ENCODE measurements at places on chromosomes 1 and 21. TPM values are rescaled to one million over a fixed set of nuclear protein-coding genes. Genes with fewer than 3 reads are reported as not detected.

- no peak for DNase-seq
These were observed 838.2 kb upstream of the B3GALT2 start for GRCh38 chr1:194024659-194025058.

Gene MEGF6
- 35.4 TPM for total RNA-seq

- no peak for DNase-seq
These were observed 6.3 kb downstream of the PHC2 start for GRCh38 chr1:33424610-33425009.

DNA sequence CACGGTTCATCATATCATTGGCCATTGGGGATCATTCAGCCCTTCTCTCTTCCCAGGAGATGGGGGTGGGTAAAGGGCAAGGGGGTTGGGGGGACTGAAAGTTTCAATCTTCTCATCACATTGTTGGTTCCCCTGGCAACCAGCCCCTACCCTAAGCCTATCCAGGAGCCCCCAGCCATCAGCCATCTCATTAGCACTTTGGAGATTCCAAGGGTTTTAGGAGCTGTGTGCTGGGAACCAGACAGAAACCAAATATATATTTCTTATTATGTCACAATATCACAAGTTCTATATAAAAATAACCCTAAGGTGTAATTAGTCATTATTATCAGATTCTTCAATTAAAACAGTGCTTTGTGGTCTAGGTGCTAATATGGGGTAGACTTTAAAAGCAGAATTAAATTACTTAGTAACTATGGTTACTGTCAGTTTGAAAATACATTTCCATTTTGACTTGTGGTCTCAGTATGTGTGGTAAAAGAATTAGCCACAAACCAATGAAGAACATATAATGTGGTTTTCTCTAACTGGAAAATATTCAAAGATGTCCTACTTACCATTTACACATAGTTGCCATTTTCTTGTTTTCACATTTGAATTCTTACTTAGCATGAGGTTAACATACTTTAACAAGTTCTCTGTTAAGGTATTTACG lies 28.1 kb downstream of the IL23R start:
- DNase-seq, result no peak

Gene A3GALT2
- total RNA-seq, result not detected

Gene ADAMTSL4
- total RNA-seq, result 70.2 TPM

DNA sequence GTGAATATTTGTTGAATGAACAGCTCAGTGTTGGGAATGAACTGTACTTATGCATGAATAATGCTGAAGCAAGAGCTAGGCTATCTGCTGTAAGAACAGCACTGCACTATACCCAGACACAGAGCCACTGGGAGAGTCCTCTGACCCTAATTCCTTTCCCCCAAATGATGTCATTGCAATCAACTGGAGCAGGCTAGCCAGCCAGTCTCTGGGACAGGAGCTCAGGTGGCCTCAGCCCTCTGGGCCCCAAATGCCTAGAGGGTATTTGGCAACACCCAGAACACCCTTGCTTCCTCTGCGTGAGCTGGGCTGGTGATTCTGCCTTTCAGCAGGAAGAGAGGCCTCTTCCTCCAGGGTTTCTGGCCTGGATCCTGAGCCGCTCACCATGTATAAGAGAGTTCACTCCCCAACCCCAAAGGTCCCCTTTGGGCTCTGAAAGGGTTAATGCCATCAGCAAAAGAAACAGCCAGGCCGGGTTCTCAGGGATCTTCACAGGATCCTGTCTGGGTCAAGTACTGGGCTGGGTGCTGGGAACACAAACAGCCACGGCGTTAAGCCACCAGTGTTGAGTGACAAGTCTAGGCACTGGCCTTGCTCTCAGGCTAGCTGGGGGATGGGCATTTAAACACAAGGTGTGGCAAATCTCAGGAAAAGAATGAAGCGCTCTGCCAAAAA lies 3.7 kb upstream of the PADI4 start:
- no peak for DNase-seq

DNA sequence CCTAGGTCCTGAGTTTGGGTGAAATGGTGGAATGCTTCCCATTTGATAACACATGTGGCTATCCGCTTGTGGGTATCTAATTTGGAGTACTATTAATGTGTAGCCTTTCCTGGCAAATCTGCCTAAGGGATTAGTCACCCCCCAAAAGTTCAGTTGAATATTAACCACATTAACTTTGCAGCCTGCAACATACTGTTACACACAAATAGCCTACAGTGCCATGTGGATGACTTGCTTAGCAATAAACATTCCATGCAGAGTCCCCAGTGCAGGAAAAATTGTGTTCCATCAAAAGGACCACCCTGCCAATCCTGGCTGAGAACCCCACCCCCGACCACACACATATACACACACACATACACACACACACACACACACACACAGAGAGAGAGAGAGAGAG lies 303.3 kb upstream of the ESRRG start:
- no peak for DNase-seq

- no peak for DNase-seq
These were observed 878.3 kb upstream of the CXADR start for GRCh38 chr21:16634515-16634914.

DNA sequence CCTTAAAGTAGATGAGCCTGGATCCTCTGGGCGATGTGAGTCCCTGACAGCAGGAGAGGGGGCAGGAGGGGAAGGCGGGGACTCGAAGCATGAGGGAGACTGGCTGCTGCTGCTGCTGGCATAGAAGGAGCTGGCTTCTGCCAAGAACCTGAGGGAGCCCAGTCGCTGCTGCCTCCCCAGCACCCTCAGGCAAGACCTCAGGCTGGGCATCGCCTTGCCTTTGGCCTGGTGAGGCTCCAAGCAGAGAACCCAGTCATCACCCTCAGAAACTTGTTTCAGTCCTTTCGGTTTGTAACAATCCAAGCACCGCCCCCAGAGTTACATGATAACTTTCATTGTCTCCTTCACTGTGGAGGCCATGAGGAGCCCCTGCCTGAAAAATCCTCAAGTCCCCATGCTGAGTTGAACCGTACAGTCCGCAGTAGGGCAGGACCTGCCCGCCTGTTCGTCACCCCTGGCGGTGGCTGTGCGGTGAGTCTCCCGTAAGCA lies 38.8 kb downstream of the POFUT2 start:
- no peak for DNase-seq

GRCh38 chr1:94083681-94084080 lies 37.3 kb downstream of the ABCA4 start:
- DNase-seq, result no peak

Gene VSIG8
- not detected for total RNA-seq

DNA sequence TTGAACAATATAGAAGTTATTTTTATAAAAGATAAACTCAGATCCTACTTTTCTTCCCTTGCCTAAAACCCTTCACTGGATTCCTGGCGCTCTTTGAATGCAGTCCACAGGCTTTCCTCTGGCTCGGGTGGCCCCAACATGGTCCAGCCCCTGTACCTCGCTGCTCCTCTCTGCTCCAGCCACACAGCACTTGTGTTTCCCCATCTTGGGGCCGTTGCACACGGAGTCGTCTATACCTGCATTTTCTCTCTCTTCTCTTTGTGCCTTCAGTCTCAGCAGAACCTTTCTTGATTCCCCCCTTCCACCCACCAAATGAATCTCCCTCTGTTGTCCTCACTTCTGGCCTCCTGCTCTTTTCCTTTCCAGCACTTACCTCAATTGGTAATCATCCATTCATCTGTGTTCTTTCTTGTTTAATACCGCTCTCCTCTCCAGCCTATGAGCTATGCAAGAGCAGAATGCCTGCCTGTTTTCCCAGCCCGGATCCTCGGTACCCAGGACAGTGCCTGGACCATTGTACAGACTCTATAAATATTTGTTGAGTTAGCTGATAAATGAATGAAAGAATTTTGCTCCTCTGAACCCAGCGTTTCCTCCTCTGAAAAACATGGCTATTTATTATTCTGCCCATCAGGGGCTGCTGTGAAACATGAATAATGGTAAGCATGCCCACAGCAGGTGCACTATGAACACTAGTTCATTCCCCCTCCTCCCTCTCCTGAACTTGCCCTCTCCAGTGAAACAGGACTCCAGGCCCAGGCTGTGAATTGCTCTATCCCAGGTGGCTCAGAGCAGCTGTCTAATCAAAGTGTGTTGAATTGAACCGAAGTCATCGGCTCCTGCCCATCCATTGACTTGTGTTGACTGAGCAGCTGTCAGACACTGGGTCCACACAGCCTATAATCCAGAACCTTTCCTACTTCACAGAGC lies 266.9 kb downstream of the PTPRU start:
- DNase-seq, result peak; percentile 22

DNA sequence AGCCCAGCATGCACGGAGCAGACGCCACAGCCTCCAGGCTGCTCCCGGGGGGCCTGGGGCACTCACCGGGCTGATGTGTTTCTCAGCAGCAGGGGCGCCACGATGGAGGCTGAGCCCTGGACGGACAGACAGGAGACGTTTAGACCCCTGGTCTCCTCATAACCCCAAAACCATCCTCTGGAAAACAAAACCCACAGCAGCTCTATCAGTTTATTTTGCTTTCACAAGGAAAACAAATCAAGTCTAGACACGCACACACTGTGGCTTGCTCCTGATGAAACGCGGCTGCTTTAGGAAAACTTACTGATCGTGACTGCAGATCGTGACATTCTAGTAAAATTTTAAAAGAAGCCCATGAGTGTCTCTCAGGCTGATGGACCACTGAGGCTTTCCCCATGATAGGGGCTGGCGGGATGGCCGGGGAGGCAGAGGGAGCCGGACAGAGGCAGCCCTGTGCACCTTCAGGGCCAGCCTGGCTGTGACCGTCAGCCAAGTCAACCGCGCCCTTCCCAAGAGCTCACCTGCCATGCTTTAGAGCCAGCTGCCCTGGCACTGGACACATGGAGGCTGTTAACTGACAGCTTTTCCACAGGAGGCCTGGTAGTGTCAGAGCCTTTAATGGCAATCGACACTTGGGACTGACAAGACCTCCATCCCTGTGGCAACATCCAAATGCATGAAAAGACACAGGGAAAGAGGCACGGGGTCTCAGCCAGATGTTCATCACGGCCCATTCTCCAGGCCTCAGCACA lies 5.2 kb downstream of the POFUT2 start:
- peak; percentile 57 for DNase-seq

DNA sequence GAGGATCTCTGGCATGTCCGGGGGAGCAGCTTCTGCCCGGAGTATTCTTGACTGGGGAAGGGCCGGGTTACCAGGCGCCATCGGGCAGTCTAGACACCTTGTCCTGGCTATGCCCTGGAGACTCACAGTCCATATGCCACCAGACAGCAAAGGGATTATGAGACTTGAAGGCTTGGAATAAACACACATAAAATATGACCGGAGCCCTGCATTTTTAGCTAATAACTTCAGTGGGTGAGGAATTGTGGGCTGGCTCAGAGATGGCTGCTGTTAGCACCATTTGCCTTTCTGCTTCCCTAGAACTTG lies 15.5 kb downstream of the NTPCR start:
- no peak for DNase-seq

Gene NPHP4
- 18.0 TPM for total RNA-seq

Gene SLC30A10
- total RNA-seq, result 0.62 TPM

Gene C1QB
- total RNA-seq, result 122 TPM

- no peak for DNase-seq
These were observed 1.8 kb downstream of the BTG3 start for GRCh38 chr21:17610911-17611310.

Gene PRKAA2
- 13.3 TPM for total RNA-seq

GRCh38 chr1:107817935-107818334 lies 147.0 kb downstream of the VAV3 start:
- DNase-seq, result no peak

- DNase-seq, result no peak
These were observed 47.4 kb upstream of the USP25 start for GRCh38 chr21:15682186-15682895.

Gene BRDT
- not detected for total RNA-seq

Gene FNDC10
- total RNA-seq, result 2.4 TPM

Gene GABRD
- total RNA-seq, result not detected

GRCh38 chr1:82604524-82604923 lies 803.8 kb downstream of the ADGRL2 start:
- DNase-seq, result no peak

DNA sequence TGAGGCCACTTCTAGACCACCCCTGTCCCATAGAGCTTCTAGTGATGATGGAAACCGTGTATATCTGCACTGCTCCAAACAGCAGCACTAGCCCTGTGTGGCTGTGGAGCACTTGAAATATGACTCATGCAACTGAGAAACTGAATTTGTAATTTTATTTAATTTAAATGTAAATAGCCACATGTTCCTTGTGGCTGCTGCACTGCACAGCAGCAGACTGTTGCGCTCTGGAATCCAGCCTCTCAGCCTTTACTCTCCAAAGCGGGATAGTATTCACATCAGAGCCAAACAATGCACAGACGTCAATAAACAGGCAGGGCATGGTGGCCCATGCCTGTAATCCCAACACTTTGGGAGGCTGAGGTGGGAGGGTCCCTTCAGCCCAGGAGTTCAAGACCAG lies 12.0 kb downstream of the CAPN2 start:
- no peak for DNase-seq

Gene MTARC2
- total RNA-seq, result 35.0 TPM

DNA sequence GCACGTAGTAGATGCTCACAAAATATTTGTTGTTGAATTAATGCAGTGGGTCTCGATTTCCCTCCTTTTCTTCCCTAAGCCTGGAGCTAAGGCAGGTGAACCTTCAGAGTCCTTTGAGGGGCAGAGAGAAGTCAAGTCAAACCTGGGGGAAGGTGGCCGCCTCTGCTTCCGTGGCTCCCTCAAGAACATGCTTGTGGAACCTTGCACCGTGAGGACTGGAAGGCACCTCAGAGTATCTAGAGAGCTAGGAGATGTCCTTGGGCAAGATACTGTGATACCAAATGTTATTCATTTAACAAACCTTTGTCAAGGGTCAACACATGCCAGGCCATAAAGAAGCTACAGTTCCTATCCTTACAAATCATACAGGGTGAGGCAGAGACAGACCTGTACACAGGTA lies 38.3 kb downstream of the GPA33 start:
- no peak for DNase-seq

DNA sequence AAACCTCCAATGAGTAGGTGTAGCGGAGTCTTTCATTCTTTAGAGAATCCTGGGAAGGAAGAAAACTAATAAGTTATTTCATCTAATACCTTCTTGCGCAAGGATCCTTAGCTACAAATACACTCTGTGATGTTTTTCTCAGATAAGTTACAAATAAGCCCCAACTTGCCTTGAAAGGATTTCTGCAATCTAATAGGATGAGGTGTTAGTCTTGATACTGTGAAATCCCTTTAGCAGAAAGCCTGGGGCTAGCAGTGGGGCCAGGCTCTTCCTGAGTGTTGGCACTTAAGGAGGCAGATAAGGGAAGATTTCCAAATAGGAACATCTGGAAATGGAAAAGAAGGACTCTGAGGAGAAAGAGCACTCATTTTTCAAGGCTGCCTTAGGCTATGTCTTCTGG lies 168.0 kb upstream of the DAB1 start:
- no peak for DNase-seq

DNA sequence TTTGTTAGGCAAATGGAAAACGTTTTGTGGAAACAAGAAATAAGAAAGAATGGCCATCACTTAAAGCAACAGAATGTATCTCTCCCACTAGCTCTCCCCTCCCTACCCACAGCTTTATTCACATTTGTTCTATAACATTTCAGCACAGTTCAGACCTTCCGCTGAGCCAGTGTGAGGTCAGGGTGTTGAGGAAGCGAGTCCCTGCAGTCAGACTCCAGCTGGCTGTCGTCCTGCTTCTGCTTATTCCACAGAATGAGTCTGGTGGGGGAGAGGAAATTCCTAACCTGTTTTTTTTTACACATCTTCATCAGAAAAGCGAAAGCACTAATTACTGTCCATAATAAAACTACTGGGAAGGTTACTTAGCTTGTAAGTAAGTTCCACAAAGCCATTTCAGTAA lies 39.0 kb downstream of the MRPL39 start:
- DNase-seq, result peak; percentile 61

- DNase-seq, result no peak
These were observed 12.0 kb downstream of the DUSP10 start for GRCh38 chr1:221729771-221730330.

- no peak for DNase-seq
These were observed 14.3 kb upstream of the GPR157 start for GRCh38 chr1:9143250-9143649.

All from sciatic nerve (tissue), 2 donors.